ENCODE measurements at places on chromosomes 1 and 21.

DNA sequence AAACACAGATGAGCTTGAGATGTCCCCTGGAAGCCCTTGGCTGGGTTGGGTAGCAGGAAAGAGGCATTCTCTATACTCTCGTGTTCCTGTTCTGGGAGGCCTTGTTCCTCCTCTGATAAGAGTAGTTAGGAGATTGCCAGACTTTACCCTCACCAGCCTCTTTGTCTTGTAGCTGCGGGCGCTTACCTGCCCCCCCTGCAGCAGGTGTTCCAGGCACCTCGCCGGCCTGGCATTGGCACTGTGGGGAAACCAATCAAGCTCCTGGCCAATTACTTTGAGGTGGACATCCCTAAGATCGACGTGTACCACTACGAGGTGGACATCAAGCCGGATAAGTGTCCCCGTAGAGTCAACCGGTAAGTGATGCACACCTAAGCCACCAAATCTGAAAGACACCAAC lies 5.2 kb downstream of the AGO1 start:
- no peak for DNase-seq

- DNase-seq: peak; percentile 71
Measured at GRCh38 chr1:154940651-154941194, 4.2 kb upstream of the PMVK start.

DNA sequence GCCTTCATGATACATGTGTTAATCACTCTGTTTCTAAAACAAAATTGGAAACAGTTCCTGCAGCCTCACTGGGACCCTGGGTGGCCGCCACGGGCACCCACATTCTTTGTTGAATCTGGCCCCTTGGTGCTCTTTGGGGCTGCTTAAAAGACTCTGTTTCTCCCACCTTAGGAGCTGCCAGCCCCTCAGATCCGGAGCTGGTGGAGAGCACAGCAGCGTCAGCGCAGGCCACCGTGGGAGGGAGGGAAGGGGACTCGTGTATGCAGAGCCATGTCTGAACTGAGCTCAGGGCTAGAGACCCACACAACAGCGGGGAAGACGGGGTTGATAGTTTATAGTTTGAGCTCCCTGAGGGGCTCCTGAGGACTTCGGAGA lies 121.2 kb downstream of the CNIH3 start:
- DNase-seq: no peak

DNA sequence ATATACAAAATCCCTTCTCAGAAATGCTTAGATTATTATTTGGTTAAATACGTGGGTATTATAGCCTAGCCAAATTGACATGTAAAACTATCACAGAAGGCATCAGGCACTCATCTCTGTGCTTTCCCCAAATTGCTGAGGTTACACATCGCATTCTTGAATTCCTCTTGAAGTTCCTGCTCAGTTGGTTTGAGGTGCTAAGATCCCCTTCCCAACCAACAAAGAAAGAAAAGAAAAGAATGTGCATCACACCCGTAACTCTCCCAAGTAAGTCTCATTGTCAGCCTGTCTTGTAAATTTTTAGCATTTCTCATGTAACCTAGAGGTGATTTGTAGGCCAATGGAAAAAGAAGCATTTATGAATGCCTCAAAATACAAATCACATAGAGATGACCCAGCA lies 539.2 kb upstream of the PRMT6 start:
- DNase-seq: no peak

DNA sequence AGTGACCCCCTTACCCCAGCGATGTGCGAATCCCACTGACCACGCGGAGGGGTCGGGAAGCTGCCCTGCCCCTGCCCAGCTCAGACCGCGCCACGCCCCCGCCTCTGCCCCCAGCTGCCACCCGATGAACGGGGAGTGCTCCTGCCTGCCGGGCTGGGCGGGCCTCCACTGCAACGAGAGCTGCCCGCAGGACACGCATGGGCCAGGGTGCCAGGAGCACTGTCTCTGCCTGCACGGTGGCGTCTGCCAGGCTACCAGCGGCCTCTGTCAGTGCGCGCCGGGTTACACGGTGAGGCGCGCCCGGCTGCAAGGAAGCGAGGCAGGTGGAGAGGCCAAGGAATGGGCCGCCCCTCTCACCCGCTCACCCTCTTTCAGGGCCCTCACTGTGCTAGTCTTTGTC lies 11.9 kb upstream of the LRRC71 start:
- no peak for DNase-seq

All from NCI-H82 (cell line).